ENCODE measurements at places on chromosomes 2 and 18.

DNA sequence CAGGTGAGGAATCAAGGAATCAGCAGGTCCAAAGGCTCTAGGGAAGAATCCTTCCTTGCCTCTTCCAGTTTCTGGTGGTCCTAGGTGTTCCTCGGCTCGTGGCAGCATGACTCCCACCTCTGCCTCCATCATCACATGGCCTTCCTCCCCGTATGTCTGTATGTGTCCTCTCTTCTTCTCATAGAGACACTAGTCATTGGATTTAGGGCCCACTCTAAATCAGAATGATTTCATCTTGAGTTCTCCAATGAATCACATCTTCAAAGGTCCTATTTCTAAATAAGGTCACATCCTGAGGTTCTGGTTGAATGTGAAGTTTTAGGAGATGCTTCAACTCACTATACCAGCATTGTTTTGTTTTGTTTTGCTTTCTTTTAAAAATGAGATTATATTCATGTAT lies 11.1 kb upstream of the AGFG1 start:
- no peak for DNase-seq

GRCh38 chr2:21279525-21279924 lies 155.8 kb downstream of the TDRD15 start:
- no peak for DNase-seq

DNA sequence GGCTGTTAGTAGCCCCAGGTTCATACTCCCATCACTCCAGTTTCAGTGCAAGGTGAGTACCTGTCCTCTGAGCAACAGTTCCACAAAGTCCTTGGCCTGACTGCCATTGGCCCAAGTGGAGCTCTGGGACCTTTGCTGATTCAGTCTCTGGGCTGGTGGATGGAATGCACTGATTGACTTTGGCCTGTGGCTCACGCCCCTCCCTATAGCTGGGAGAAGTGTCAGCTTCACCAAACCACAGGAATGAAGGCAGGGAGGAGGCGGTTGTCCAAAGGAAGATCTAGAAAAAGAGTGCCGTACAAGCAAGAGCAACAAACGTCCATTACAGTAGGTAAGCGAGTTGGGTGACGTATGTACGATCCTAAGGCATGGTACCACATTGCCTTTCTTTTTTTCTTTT lies 34.0 kb downstream of the QPCT start:
- DNase-seq = no peak

GRCh38 chr2:239884875-239885274 lies 140.3 kb downstream of the NDUFA10 start:
- DNase-seq = no peak

DNA sequence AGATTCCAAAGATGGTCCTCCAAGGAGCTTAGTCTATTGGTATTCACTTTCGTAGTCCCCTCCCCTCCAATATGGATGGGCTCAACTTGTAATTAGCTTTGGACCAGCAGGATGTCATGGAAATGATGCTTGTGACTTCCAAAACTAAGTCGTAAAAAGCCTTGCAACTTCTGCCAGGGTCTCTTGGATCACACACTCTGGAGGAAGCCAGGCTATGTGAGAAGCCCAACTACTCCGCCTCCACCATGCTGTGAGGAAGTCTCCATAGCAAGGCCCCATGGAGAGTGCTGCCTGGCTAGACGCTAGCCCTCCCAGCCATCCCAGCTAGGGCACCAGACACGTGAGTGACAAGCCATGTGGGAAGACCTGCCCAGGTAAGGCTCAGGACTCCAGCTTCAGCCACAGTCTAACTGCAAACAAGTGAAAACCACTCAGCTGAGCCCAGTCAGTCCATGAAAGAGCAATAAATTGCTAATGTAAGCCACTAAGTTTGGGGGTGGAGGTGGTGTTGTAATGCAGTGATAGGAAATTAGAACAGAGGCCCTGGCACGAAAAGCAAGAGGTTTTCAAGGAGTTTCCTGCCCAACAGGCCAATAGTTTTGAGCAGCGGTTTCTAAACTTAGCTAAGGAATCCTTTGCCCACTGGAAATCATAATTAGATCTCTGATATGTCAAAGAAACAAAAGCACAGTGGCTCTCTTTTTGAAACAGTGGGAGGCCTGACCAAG lies 77.5 kb upstream of the GLI2 start:
- no peak for DNase-seq

- no peak for DNase-seq
Observed at GRCh38 chr2:66488946-66489345, 54.0 kb downstream of the MEIS1 start.

DNA sequence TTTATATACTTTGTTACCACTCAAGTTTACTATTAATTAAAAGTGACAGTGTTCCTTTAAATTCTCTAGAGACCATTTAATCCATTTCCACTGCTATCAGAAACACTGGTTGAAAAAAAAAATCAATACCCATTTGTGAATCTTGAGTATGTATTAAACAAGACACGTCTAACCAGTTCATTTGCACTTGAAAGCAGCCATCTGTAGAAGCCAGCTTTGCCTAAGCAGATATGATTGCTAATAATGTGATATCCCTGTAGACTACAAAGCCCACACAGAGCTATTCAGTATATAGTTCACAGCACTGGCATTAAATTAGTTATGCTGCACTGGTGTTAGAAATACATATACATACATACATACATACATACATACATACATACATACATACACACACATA lies 111.8 kb upstream of the SP3 start:
- DNase-seq = no peak

GRCh38 chr2:53640466-53640865 lies 127.1 kb upstream of the CHAC2 start:
- DNase-seq = no peak

DNA sequence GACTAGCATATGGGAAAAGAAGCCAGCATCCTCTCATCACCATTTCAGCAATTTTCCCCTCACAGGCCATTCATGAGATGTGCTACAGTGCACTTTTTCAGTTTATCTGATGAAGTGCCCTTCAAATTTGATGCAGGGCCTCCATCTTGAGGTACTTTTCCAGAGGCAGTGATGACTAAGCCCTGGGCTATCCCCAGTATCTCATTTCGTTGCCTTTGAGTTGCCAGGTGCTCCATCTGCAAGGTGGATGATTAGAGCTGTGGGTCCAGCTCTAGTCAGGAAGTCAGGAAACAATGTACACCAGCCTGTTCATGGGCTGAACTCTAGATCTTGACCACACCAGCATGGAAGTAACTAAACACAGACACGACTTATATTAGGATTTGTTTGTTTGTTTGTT lies 425.2 kb downstream of the METTL4 start:
- no peak for DNase-seq

GRCh38 chr2:137237055-137237454 lies 471.7 kb downstream of the THSD7B start:
- no peak for DNase-seq

DNA sequence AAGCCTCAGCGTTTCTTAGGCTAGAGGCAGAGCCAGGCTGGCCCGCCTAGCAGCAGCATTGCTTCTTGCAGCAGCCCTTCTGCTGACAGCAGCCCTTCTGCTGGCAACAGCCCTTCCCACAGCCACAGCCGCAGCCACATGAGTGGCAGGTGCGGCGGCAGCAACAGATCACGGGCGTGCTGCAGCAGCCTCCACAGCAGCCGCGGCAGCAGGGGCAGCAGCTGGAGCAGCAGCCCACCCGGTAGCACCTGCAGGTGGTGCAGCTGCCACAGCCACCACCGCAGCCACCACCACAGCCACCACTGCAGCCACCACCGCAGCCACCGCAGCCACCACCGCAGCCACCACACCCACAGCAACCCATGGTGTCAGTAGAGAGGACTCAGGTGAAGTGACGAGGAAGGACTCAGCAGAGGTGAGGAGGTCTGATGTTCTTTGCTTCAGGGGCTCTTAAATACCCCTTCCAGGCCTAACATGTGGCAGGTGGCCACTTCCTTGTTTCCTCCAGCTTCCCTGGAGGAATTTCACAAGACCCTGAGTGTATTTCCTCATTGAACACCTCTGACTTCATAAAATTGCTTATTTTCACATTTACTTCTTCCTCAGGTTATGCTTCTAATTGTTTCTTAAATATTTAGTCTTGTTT lies at the start of gene SCYGR6:
Gene SCYGR6 (minus strand): TSS at position 364 of the 646 bp plus-strand sequence. CDS start 0 bp downstream, at position 364.
- DNase-seq = no peak

- DNase-seq = no peak
Observed at GRCh38 chr2:177396703-177397460, 4.3 kb downstream of the AGPS start.

DNA sequence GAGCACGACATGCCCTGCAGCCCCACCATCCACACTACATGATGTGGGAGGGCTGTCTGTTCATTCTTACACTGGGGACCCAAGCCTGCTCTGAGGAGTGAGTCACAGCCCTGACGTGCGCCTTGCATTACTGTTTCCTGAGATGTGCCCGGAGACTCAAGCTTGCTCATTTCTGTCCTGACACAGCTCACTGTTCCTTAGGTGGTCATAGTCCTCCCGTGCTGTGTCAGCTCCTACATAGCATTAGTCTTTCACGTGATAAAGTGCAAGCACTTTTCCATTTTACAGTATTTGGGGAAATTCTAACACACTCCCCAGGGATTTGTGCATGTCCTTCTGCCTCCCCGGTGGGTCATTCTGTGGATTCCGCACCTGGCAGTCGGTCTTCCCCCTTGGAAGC lies 46.2 kb upstream of the TRIM43B start:
- no peak for DNase-seq

DNA sequence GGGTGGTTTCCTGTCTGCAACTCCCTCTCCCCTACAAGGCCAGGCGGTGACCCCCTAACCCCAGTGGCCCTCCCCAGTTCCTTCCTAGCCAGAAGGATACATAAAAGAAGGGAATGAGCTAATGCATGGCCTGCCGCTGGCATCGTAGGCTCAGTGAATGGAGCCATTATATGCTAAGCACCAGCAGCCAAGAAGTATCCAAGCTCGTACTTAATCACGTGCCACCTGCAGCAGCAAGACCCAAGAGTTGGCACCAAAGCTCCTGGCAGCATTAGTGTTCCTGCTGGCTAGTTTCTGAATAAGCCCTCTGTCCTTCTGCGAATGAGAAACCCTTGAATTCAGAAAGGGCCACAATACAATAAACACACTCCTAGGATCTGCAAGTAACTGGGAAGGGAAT lies 4.3 kb downstream of the DBI start:
- no peak for DNase-seq

GRCh38 chr18:42545825-42546224 lies 569.7 kb downstream of the RIT2 start:
- DNase-seq = no peak

DNA sequence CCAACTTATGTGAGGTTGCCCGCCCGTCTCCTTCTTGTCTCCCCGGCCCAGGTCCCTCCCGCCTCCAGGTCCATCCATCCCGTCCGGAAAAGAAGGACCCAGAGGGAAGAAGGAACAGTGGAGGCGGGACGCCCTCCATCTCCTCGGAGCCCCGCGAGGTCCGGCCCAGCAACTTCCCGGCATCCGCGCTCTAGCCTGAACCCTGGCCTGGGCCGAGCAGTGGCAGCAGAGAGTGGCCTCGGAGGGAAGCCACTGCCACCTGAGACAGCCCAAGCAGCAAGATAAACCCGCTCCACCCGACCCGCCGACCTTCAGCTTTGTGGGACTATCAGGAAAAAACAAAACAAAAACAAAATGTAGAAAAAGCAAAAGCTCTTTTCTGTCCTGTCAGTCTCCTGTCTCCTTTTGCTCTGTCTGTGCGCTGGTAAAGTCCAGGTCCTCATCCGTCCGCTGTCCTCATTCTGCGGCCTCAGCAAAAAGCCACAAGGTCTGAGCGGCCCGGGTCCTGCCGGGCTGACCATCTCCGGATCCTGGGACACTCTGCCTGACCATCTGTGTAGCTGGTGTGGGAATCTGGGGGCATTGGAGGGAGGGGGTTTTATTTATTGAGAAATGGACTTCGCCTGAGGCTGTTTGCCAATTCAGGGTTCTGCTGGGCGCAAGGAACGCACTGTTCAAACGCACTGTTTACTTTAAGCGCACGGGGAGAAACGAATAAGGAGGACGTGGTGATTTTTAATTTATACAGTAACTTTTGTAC lies 3.1 kb downstream of the DLX1 start:
- DNase-seq = no peak

DNA sequence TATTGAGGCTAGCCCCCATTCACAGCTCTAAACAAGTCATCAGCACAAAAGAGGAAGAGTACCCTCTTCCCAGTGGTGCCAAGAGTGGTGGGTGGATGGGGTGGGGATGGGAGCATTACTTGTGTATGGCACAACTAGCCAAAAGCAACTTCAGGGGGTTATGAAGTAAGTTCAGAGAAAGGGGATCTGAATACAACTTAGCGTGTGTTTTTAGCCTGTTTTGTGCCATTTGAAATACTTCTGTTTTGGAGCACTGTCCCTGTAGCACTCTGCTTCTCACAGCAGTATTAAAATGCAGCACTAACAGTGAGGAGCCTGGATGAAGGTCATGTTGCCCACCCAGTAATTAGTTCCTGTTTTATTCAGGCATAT lies 113.5 kb downstream of the CRIM1 start:
- no peak for DNase-seq

GRCh38 chr2:75375646-75376582 lies 176.6 kb upstream of the TACR1 start:
- DNase-seq = no peak

- DNase-seq = no peak
Observed at GRCh38 chr2:120710256-120710655, 25.4 kb upstream of the GLI2 start.

- DNase-seq = no peak
Observed at GRCh38 chr2:18560797-18561085, 288 bp upstream of the RDH14 start.

DNA sequence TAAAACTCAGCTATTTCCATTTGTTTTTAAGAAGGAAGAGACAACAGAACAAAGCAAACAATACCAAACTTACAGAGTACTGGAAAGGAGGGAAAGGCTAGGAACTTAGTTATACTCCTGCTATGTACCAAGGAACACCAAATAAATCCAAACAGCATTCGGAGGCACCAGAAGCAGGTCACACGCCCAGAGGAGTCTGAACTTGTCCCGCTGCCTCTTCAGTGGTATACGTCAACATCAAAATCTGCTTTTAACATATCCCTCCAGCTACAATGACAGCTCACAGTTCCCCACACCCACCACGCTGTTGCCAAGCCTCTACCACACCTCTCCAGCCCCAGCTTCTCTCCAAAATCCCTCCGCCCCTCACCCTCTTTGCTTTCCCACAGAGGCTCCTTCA lies 17.3 kb downstream of the C2orf76 start:
- DNase-seq = no peak

DNA sequence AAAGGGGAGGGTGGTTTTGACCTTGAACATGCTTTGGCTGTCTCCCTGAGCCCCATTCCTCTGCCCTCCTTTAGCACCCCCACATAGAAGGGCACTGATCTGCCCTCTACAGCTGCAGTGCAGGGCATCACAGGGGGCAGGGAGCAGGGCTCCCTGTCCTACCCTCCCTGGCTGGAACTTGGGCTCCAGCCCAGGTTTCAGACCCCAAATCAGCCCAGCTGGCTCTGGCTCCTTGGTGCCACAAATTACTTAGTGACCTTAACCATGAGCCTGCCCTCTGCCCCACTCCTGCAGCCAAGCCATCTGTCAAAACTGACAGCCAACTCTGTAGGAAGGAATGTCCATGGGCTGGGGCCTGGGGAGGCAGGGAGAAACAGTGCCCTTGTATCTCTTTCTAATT lies 105.6 kb downstream of the MAPK4 start:
- no peak for DNase-seq

Data from thoracic aorta (tissue), 2 donors.